ENCODE measurements at places on chromosomes 3 and 15.

DNA sequence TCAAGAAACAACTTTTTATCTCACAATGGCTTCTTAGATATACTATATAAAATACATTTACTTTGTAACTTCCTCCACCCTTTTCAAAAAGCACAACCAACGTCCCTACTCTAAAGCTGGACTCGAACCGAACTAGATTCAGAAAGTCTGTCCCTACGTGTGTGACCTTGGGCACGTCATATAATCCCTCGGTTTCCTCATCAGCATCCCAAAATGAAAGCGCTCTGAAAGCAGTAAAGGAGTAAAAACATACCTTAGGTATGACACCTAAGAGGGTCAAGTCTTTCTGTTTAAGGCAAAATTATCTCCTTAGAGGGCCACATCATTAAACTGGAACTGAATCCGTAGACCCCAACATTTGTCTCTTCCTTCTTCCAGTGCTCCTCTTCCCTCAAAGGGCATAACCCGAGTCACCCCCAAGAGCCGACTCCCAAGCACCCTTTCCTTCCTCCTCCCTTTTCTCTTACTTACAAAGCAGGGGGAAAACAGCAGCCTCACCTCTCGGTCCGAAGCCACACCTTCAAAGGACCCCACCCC is 663 bp downstream of the PDCD10 start:
- DNase-seq = no peak

GRCh38 chr3:13120928-13121552 is 47.8 kb upstream of the IQSEC1 start:
- DNase-seq = no peak

GRCh38 chr3:13647298-13648059 is 98.6 kb downstream of the FBLN2 start:
- no peak for DNase-seq

GRCh38 chr3:18712713-18713576 is 287.8 kb upstream of the SATB1 start:
- DNase-seq = no peak

GRCh38 chr15:31732726-31733125 is 297.6 kb upstream of the CHRNA7 start:
- DNase-seq = no peak

- peak; percentile 54 for DNase-seq
Measured at GRCh38 chr15:60576044-60576443, 97.1 kb upstream of the ICE2 start.

DNA sequence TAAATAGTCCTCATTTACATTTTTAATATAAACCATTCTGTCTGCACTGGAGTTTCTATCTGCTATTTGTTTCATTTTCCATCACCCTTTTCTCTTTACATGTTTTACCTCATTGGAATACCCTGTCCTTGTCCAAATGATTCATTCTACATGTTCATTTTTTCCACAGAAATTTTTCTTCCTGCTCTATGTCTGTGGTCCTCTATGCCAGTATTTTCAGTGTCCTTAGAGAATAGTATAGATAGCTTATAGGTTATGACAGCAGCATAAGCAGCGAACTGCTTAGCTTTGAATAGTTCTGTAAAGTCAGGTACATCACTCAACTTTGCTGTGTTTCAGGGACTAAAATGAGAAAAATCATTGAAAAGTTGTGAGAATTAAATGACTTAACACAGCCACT is 742.3 kb upstream of the CBLB start:
- peak; percentile 3 for DNase-seq

- no peak for DNase-seq
Measured at GRCh38 chr3:46897829-46898320, 20.4 kb downstream of the PTH1R start.

DNA sequence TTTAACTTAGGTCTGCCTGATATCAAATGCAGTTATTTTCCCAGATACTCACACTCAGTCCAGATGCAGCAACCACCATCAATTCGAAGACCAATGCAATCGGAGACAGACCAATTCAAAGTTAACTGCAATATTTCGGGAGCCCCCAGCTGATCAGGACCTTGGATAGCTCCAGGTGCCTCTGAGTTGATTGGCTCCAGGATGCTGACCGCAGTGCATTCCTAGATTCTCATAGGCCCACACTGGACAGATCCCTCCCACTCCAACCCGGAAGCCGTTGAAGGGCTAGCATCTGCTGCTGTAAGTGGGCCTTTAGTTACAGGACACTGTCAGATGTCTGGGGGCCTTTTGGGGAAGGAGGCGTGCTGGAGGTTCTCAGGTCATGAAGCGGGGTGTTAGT is 89.5 kb upstream of the ATP2B2 start:
- DNase-seq = peak; percentile 94

DNA sequence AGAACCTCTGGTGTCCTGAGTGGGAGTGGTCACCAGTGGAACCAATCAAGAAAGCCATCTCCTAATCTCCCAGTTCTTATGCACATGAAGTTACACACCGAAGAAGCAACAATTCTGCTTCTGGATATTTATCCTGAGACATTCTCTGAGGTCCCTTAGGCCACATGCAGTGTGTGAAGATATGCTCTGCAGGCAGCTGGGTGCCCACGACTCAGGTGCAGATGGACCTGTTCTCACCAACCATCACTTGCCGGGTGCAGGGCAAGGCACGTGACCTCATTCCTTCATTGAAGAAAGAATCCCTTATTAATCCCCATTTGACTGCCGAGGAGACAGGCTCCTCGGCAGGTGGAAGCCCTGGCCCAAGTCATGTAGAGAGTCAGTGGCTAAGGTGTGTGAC is 79.8 kb downstream of the WNT7A start:
- DNase-seq = no peak

- no peak for DNase-seq
Measured at GRCh38 chr3:33007776-33008175, 56.3 kb downstream of the CCR4 start.

DNA sequence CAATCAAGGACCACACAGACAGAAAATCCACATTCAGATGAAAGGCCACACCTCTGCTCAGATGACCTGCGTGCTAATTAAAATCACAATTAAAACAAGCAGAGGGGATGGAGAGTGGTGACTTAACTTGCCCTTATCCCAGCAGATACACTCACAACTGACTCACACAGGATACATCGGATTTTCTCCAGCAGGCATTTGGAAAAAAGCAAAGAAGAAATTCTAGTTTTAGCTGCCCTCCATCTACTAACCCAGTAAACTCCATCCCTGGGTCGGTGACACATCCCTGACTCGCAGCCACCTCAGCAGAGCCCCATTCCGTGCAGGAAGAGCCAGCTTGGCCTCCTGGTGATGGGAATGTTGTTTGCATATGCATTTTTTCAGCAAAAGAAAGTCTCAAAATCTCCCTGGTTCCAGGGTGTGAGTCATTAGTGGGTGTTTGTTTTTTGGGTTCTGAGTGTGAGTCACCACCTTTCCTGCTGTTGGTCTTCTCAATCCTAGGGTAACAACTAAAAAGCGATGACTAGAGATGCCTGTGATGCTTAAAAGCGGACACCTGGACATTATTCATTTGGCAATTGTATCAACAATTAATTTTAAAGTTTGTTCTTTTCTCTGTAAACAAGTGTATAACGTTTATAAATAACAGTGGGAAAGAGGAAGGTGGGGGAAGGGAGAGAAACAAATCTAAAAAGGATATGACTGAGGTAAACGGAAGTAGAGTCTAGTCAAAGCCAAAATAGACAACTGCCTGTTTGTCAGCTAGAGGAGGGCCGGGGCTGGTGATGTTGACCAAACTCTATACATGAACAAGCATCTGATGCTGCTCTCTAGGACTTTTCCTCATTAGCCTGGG is 49.8 kb upstream of the SLC4A7 start:
- DNase-seq = peak; percentile 54

- no peak for DNase-seq
Measured at GRCh38 chr3:47804577-47804976, 1.6 kb downstream of the DHX30 start.

DNA sequence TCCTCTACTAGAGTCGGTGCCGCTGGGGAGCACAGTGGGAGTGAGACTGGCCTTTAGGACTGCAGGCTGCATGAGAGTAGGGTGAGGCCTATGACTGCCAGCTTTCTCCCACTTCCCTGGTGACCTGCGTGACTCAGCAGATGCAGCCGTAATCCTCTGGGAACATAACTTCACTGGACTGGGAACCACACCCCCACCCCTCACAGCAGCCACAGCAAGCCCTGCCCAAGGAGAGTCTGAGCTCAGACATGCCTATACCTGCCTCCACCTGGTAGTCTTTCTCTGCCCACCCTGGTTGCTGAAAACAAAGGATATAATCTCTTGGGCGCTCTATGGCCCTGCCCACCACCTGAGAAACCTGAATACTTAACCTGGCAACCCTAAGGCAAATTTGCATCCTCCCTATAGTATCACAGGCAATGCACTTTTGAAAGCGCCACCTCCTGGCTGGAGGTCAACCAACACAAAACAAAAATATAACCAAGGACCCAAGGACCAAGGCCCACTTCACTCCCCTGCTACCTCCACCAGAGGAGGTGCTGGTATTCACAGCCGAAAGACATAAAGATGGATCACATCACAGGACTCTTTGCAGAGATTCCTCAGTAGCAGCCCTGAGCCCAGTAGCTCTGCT is 308.9 kb downstream of the CTNNB1 start:
- no peak for DNase-seq

DNA sequence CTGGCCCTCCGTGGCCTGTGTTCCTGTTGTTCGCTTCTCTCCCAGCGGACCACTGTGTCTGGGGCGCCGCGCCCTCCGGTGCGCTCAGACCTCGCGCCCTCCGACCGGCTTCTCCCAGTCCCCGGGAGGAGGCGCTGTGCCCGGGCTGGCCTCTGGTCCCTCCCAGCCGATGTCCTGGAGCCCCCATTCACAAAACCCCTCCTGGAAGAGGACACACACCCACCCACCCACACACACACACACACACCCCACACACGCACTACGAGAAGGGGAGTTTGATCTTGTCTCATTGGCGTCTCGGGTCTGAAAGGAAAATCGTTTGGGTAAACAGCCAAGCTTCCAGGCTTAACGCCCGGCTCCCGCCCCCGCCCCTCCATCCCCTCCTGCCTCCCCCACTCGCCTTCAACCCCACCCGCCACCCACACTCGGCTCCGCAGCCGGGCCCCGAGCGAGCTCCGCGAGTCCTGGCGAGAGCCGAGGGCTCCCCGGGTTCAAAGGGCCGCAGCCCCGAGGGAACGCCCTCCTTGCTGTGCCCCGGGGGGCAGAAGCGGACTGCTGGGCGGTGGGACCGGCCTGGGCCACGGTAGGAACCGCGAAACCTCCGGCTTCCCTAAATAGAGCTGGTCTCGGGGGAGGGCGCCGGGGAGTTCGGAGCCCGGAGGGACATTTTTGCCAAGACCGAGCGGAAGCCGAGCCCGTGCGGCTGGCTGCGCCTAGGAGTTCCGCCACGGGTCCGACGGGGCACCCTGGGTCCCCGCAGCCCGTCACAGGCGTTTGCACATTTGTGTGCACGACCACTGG is 23.6 kb downstream of the NR2F2 start:
- peak; percentile 85 for DNase-seq

GRCh38 chr3:140050396-140050795 is 115.4 kb downstream of the CLSTN2 start:
- DNase-seq = no peak

DNA sequence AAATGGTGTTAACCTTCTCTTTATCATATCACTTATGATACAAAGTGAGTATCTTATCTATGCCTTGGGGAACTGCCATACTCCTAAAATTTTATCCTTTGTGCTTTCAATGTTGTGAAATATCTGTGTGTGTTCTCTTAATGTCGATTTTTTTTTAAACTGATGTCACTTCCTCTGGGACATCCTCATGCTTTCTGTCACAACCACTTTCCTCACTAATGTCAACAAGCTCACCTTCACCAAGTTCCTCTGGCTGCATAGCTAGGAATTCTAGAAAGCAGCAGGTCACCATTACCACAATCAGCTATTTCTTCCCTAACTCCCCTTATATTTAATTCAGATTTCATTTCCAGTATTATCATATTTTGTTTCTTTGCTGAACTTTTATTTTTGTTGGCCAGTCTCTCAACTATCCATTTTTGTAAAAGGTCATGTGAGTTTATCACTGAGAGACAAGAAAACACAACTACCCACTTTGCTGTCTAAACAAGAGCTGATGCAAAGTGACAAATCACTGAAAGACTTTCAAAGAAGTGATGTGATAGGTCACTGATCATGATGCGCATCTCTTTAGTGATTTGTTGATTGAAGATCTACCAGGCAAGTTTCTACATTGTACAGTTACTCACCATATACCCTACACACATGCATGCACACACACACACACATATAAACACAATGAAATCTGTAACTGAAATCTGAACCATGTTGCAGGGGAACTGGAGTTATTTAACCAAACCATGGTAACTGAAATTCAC is 369.0 kb downstream of the ULK4 start:
- peak; percentile 51 for DNase-seq

DNA sequence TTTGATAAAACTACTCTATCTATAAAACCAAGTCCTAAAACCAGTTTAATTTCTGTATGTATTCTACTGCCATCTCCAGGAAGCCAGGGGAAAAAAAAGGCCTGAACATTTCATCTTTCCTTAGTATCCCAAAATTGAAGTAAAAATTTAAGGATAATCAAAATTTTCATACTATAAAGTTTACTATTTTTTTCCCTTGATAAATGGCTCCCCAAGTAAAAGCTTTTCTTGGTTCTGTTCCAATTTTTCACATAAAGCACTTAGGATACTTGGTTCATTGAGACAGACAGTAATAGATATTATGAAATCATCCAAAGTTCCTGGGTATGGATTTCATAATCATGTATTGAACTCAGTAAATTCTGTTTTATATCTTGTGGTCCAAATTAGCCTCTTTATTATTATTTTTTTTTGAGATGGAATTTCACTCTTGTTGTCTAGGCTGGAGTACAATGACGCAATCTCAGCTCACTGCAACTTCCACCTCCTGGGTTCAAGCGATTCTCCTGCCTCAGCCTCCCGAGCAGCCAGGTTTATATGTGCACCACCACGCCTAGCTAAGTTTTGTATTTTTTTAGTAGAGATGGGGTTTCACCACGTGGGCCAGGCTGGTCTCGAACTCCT is 34.5 kb downstream of the ICE2 start:
- peak; percentile 39 for DNase-seq

DNA sequence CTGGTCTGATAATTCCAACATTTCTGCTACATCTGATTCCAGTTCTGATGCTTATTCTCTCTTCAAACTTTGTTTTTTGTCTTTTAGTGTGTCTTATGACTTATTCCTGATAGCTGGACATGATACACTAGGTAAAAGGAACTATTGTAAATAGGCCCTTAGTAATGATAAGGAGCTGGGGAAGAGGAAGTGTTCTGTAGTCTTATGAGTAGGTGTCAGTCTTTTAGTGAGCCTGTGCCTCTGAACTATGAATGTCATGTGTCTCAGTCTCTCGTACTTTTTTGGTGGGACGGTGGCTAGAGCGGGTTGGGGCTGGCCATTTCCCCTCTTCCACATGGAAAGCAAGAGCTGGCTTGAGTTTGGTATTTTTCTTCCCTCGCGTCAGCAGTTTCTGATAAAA is 41.2 kb downstream of the PCCB start:
- DNase-seq = no peak

GRCh38 chr3:8581373-8581772 is 63.2 kb downstream of the SSUH2 start:
- no peak for DNase-seq

GRCh38 chr15:77855871-77856270 is 221.6 kb downstream of the TBC1D2B start:
- no peak for DNase-seq

Data from eye (tissue), 1 donor.